Heart left ventricle (tissue), 16 donors: ENCODE measurements at places on chromosomes 13 and 19. TPM values are rescaled to one million over a fixed set of nuclear protein-coding genes. Genes with fewer than 3 reads are reported as not detected.
A peak's percentile ranks its signal among the peaks of the same experiment; 100 is the strongest.

GRCh38 chr13:77767413-77767812 lies 69.9 kb downstream of the SLAIN1 start:
- H3K4me3 ChIP-seq, result no peak overlapping the region
- DNase-seq, result no peak
- no peaks in the 10 kb centered on the region for H3K36me3 ChIP-seq
- no peak overlapping the region for H3K27ac ChIP-seq
- peaks cover 4% of the 10 kb centered on the region for H3K4me1 ChIP-seq

GRCh38 chr13:36879218-36879938 lies 40.7 kb downstream of the SMAD9 start:
- no peak overlapping the region for H3K27ac ChIP-seq
- DNase-seq, result no peak
- peaks cover 25% of the 10 kb centered on the region for H3K36me3 ChIP-seq
- no peaks in the 10 kb centered on the region for H3K27me3 ChIP-seq
- H3K4me3 ChIP-seq, result no peak overlapping the region
- no peaks in the 10 kb centered on the region for H3K4me1 ChIP-seq

DNA sequence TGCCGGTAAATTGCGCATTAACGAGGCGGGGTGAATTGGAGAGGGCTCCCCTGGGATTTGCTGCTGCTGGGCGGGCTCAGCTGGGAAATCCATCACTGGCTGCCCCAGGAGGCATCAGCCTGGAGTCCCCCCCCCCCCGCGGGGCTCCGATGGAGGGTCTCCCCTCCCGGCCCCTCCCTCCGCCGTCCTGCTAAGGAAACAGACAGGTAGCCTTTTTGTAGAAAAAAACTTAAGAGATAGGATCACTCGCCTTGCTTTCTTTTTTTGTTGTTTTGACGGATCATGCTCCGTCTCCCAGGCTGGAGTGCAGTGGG lies 6.8 kb downstream of the TLE6 start:
- no peak overlapping the region for H3K27ac ChIP-seq
- H3K36me3 ChIP-seq, result no peaks in the 10 kb centered on the region
- DNase-seq, result no peak

DNA sequence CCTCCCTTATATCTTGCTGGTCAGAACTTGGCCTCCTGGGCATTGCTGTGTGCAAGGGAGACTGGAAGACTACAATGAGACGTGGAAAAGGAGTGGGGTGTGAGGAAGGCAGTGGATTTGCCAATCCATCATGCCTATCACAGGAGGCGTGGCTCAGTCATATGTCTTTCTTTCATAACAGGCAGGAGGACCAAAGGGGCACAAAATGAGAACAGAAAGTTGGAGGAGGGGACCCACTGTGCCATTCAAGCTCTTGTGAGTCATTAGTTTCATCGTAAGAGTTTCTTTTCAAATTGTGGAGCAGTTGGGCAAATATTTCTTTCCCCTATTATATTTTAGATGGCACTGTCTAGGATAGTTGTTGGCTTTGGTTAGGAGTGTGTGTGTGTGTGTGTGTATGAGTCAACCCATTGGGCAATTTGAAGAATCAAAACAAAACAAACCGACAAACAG lies 471.5 kb downstream of the TSHZ3 start:
- H3K27ac ChIP-seq, result no peak overlapping the region
- H3K36me3 ChIP-seq, result no peaks in the 10 kb centered on the region
- H3K27me3 ChIP-seq, result no peaks in the 10 kb centered on the region

DNA sequence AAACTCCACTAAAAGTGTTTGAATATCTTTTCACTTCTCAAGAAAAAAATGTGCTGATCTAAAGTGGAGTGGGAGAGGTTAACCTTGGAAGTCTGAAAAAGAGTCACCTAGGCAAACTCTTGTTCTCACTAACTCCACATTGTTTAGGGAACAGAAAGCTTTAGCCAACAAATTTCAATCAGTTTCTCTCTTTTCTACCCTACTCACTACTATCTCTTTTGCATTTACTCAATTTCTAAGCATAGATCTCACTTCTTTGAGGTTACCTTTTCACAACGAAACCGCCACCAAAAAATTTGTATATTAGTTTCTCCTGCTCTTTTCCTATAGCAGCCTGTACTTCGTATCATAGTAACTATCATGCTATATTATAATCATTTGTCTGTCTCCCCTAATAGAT lies 6.3 kb downstream of the NHLRC3 start:
- DNase-seq, result no peak
- no peak overlapping the region for H3K4me3 ChIP-seq
- H3K36me3 ChIP-seq, result peaks cover 38% of the 10 kb centered on the region
- no peak overlapping the region for H3K27ac ChIP-seq
- peaks cover 3% of the 10 kb centered on the region for H3K4me1 ChIP-seq

GRCh38 chr13:87684850-87685742 lies 13.9 kb downstream of the SLITRK5 start:
- no peak overlapping the region for H3K27ac ChIP-seq
- DNase-seq, result no peak
- H3K4me1 ChIP-seq, result no peaks in the 10 kb centered on the region
- H3K27me3 ChIP-seq, result no peaks in the 10 kb centered on the region

DNA sequence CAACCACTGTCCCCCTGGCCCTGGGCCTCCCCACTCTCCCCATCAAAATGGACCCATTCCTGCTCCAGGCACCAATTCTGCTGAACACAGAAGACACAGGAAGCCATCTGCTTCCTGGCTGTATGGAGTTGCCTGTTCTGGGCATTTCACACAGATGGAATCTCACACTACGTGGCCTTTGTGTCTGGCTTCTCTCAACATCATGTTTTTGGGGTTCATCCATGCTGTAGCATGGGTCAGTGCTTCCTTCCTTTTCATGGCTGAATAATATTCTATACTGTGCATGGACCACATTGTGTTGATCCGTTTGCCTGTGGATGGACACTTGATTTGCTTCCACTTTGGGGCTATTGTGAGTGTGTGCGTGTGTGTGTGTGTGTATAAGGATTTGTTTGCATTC lies 15.0 kb upstream of the KLF2 start:
- no peak for DNase-seq
- H3K36me3 ChIP-seq, result no peaks in the 10 kb centered on the region
- peaks cover 4% of the 10 kb centered on the region for H3K4me1 ChIP-seq
- H3K4me3 ChIP-seq, result no peak overlapping the region

GRCh38 chr19:47378246-47378645 lies 29.1 kb downstream of the DHX34 start:
- no peaks in the 10 kb centered on the region for H3K27me3 ChIP-seq
- no peak for DNase-seq
- no peak overlapping the region for H3K4me3 ChIP-seq
- peaks cover 12% of the 10 kb centered on the region for H3K36me3 ChIP-seq
- H3K27ac ChIP-seq, result peak overlapping the region; percentile 71

GRCh38 chr19:29193155-29193554 lies 19.8 kb downstream of the UQCRFS1 start:
- no peak for DNase-seq
- H3K4me1 ChIP-seq, result no peaks in the 10 kb centered on the region
- H3K27me3 ChIP-seq, result no peaks in the 10 kb centered on the region
- H3K27ac ChIP-seq, result no peak overlapping the region

DNA sequence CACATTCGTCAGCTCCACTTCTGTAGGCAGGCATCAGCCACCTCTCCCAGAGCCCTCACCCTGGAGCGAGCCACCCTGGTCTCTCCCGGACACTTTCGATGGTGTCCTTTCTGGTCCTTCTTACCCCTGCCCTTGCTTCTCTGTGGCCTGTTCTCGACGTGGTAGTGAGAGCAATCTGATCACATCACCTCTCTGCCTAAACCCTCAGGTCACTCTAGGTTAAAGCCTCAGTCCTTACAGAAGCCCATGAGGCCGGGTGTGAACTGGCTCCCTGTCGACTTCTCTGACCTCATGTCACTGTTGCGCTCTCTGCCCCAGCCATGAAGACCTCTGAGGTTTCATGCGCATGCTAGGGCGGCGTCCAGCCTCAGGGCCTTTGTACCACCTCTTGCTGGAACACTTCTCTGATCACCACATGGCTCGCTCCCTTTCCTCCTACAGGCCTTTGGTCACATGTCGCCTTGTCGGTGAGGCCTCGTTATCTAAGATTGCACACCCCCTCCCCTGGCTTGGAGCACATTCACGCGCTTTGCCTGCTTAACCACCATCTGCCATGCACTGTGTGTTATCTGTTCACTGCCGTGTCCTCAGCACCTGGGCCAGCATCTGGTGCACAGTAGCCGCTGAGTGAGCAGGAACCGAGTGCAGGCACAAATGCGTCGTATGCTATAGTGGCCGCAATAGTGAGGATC lies 101.5 kb downstream of the DPF1 start:
- no peaks in the 10 kb centered on the region for H3K4me1 ChIP-seq
- no peak overlapping the region for H3K4me3 ChIP-seq
- DNase-seq, result no peak
- H3K36me3 ChIP-seq, result peaks cover 28% of the 10 kb centered on the region
- H3K27ac ChIP-seq, result no peak overlapping the region

- H3K27me3 ChIP-seq, result no peaks in the 10 kb centered on the region
- peak overlapping the region; percentile 80 for H3K4me3 ChIP-seq
- peaks cover 30% of the 10 kb centered on the region for H3K4me1 ChIP-seq
These were observed 587 bp downstream of the TMEM238 start for GRCh38 chr19:55383279-55384130.

DNA sequence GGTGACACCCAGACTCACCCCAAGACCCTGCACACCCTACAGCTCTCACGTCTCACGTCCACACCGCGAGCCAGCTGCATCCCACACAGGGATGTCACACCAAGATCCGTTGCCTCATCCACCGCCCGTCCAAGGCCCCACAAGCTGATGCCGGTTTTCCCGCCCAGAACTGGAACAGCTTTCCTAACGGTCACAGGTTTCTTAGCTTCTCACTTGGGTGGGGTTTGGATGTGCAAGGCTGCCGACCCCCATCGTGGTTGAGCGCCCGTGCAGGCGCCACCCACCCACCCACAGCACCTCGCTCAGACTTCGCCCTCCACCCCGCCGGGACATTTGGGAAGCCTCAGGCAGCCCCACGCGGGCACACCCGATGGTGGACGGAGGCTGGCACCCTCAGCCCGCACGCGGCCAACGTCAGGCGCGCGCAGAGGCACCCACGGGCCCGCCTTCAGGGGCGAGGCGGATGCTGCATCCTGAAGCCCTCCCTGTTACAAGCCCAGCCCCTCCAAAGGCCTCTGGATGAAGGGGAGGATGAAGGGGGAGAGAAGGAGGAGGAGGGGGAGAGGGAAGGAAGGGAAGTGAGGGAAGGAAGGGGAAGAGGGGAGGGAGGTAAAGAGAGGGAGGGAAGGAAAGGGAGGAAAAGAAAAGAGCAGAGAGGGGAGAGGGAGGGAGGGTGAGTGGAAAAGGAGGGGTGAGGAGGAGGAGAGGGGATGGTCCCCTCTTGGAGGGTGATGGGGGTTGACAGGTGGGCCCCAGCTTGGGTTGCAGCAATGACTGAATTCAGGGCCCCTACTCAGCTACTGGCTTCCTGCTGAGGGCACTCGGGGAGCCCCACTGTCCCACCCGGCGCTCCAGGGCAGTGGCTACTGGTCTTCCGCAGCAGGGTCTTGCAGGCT lies 12.8 kb downstream of the ONECUT3 start:
- H3K4me1 ChIP-seq, result no peaks in the 10 kb centered on the region
- no peaks in the 10 kb centered on the region for H3K36me3 ChIP-seq
- no peak for DNase-seq
- peaks cover 67% of the 10 kb centered on the region for H3K27me3 ChIP-seq

- no peaks in the 10 kb centered on the region for H3K4me1 ChIP-seq
- no peaks in the 10 kb centered on the region for H3K27me3 ChIP-seq
- no peak for DNase-seq
- no peak overlapping the region for H3K4me3 ChIP-seq
- no peak overlapping the region for H3K27ac ChIP-seq
These were observed 24.0 kb downstream of the GGACT start for GRCh38 chr13:100564444-100565223.

- H3K4me1 ChIP-seq, result no peaks in the 10 kb centered on the region
- no peak overlapping the region for H3K27ac ChIP-seq
- H3K4me3 ChIP-seq, result no peak overlapping the region
- no peaks in the 10 kb centered on the region for H3K27me3 ChIP-seq
These were observed 6.9 kb downstream of the ZNF490 start for GRCh38 chr19:12603714-12604113.

GRCh38 chr19:32921624-32922023 lies 50.1 kb downstream of the CEP89 start:
- H3K4me1 ChIP-seq, result no peaks in the 10 kb centered on the region
- H3K4me3 ChIP-seq, result no peak overlapping the region
- H3K36me3 ChIP-seq, result peaks cover 79% of the 10 kb centered on the region
- no peaks in the 10 kb centered on the region for H3K27me3 ChIP-seq

- DNase-seq, result no peak
- peaks cover 4% of the 10 kb centered on the region for H3K36me3 ChIP-seq
- no peak overlapping the region for H3K4me3 ChIP-seq
- H3K27ac ChIP-seq, result no peak overlapping the region
- H3K27me3 ChIP-seq, result no peaks in the 10 kb centered on the region
These were observed 2.5 kb downstream of the PHF11 start for GRCh38 chr13:49498206-49498605.

DNA sequence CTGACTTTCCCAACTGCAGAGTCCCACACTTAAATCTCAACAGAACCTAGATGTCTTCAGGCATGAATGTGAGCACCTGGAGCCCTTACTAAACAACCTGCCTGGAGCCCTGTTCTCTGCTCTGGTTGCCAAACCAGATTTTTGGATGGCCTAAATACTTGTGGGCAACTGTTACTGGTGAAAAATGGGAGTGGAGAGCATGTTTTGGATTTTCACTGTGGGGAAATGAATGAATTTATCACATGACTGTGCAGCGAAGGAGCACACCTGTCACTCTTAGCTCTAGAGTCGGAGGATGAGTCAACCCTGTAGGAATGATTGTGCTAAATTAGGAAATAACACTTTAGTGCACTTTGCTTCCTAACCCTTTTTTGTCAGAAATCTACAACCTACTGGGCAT lies 30.3 kb downstream of the SHISA2 start:
- H3K27ac ChIP-seq, result no peak overlapping the region
- no peak for DNase-seq
- H3K4me3 ChIP-seq, result no peak overlapping the region
- H3K27me3 ChIP-seq, result no peaks in the 10 kb centered on the region

- no peak overlapping the region for H3K4me3 ChIP-seq
- peak overlapping the region; percentile 35 for H3K27ac ChIP-seq
- no peak for DNase-seq
- no peaks in the 10 kb centered on the region for H3K27me3 ChIP-seq
- peaks cover 3% of the 10 kb centered on the region for H3K4me1 ChIP-seq
These were observed 152.3 kb downstream of the DLEU7 start for GRCh38 chr13:50691176-50691680.

The SPRY2 gene
- 36.2 TPM for total RNA-seq

The TEX29 gene
- total RNA-seq, result not detected

The GIPC3 gene
- 1.8 TPM for total RNA-seq

The ACER1 gene
- total RNA-seq, result not detected

The SUGT1 gene
- total RNA-seq, result 44.9 TPM

The SPACA4 gene
- total RNA-seq, result not detected

The IGSF23 gene
- not detected for total RNA-seq

The KCTD4 gene
- total RNA-seq, result not detected

The PMIS2 gene
- not detected for total RNA-seq

The NEK3 gene
- total RNA-seq, result 8.9 TPM

The CEACAM4 gene
- total RNA-seq, result 0.34 TPM
